T-helper 2 cell (primary cell): ENCODE measurements at places on chromosomes 7 and 10.

- DNase-seq, result no peak
Measured at GRCh38 chr7:157519246-157519645, 182.4 kb downstream of the DNAJB6 start.

GRCh38 chr7:1313613-1314012, 80.9 kb downstream of the UNCX start:
- DNase-seq, result no peak

DNA sequence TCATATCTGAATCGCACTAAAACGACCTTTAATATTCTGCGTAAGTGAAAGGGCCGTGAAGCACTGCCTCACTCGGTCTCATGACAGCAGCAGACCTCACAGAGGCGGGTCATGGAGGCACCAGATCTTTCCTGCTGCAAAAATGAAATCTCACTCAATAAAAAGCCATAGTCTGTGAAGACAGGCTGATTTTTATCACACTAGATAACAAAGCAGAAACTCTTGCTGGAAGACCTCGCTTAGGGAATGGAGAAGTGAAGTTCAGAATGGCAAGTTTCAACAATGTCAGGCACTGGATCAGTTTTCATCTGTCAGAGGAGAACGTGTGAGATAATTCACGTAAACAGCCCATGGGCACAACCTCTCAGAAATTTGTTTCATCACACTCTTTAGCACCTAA, 8.0 kb downstream of the SEPHS1 start:
- DNase-seq, result no peak

- DNase-seq, result no peak
Measured at GRCh38 chr7:134828361-134828760, 48.9 kb downstream of the CALD1 start.

DNA sequence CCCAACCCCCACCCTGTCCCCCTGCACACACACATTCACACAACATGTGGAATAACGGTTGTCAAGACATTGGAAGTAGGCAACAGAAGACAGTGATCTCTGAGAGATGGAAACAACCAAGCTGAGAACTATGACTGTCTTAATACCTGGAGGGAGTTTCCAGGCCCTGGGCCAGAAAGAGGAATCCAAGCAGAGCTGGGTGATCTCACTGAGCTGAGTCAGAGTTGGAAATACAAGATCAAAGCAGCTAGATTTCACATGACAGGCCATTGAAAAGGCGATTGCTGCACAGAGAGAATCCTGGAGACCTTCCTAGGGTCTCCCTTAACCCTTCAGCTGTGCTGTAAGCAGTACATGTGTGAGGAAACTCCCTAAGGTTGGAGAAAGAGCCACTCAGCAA, 165.8 kb upstream of the PRSS1 start:
- DNase-seq, result no peak
